ENCODE measurements at places on chromosomes 2 and 18.
A peak's percentile ranks its signal among the peaks of the same experiment; 100 is the strongest.

DNA sequence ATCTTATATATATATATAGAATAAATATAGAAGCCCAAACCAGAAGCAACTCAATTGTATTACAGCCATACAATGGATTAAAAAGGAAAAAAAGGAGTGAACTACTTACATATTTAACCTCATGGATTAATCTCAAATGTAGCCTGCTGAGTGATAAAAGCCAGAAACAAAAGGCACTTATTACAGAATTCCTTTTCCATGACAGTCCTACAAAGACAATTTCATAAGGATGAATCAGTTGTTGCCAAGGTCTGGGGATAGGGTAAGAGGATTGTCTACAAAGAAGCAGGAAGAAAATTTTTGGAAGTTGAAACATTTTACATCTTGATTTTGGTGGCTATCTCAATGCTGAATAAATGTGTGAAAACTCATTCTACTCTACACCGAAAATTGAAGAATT is 103.9 kb upstream of the DCC start:
- no peak for DNase-seq

- no peak for DNase-seq
These were observed 37.6 kb upstream of the ONECUT2 start for GRCh38 chr18:57397440-57398132.

GRCh38 chr18:46622999-46623398 is 34.0 kb downstream of the LOXHD1 start:
- DNase-seq, result no peak

DNA sequence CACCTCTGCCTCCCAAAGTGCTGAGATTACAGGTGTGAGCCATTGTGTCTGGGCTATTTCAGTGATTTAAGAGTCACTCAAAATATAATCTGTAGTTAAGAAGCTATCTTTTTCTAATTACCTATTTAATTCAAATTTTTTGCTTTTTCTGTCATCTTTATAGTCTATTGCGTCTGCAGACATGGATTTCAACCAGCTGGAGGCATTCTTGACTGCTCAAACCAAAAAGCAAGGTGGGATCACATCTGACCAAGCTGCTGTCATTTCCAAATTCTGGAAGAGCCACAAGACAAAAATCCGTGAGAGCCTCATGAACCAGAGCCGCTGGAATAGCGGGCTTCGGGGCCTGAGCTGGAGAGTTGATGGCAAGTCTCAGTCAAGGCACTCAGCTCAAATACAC is 95.1 kb downstream of the COMMD1 start:
- DNase-seq, result no peak

GRCh38 chr2:3169106-3169870 is 208.3 kb downstream of the EIPR1 start:
- DNase-seq, result no peak

DNA sequence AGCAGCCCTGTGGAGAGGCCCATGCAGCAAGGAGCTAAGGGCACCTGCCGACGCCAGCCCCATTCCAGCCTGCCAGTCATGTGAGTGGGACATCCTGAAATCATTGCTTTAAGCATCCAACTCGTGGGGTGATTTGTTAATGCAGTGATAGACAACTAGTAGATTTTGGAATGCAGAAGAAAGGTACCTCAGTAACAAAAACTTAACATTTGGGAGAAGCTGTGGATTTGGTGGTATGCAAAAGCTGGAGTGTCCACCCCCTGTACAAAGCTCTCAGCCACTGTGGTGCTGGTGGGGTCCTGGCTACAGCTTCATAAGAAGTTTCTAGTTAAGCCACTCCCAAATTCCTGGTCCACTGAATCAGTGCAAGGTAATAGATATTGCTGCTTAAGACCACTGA is 37.2 kb upstream of the GNAL start:
- no peak for DNase-seq

GRCh38 chr2:24793761-24794435 is 673 bp downstream of the CENPO start:
- DNase-seq, result peak; percentile 11

DNA sequence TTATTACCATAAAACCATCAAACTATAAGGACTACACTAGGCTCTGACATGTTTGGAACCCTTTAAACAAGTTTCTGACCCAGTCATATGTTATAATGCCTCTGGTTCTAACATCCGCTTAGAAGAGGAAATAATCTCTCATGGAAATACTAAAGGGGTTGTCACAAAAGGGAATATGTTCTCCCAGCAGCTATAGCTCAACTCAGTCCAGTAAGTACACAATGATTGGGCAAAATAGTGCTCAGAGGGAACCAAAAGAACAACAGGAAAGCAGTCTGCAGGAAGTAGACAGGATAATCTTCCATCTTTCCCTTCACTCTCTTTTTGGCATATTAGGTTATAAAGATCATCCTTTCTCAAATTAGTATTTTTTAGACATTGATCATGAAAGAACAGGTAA is 4.3 kb downstream of the SRBD1 start:
- no peak for DNase-seq

DNA sequence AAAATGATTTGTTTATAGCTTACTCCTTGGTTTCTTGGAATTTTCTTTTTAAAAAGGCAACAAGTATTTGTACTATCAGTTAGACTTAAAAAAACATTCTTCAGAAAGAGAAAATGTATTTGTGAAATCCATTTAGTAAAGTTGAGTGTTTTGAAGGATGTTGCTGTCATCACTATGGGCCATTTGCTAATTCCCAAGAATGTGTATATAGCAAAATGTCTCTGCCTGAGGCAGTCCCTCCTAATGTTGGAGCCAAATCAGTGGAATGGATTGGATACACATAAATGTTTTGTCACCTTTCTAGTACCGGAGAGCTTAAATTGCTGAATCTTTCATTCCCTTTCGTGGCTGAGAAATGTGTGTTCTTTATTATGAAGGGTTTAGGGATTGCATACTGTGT is 890.2 kb upstream of the ZEB2 start:
- no peak for DNase-seq

DNA sequence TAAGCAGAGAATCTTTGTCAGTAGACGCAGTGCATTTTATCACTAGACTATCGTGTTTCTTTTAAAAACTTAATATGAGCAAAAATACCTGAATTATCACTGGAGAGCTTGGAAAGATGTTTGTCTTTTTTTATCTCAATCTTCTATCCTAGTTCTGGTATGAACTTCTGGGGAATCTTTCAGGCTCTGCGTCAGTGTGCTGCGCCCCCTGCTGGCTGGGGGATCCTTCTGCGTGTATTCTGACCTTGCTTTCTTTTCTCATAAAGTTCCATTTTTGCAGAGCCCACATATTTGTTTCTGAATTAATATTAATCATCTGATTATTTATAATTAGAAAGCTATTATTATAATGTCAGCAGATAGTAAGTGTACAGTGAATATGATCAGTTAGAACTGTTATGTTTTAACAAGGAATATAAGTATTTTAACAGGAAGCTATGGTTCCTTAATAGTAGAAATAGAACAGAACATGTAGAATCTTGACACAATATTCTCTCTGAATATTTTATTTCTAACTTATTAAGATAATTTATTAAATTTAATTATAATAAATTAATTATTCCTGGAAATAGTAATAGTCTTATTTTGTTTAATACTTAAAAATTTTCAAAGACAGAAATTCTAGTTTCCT is 945.0 kb upstream of the CRIM1 start:
- DNase-seq, result no peak

GRCh38 chr18:2394684-2395083 is 176.6 kb downstream of the METTL4 start:
- DNase-seq, result no peak

DNA sequence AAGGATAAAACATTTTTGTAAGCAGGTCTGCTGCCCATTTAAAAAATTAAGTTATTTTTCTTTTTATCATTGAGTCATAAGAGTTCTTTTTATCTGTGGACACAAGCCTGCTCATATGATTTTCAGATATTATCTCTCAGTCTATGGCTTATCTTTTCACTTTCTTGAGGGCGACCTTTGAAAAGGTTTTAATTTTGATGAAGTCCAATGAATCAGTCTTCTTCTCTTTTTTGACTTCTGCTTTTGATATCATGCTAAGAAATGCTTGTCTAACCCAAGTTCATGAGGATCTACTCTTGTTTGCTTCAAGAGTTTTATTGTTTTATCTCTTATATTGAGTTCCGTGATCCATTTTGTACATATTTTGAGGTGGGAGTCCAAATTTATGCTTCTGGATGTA is 36.5 kb downstream of the PSMD14 start:
- no peak for DNase-seq

GRCh38 chr2:72843301-72843700 is 17.5 kb upstream of the EXOC6B start:
- no peak for DNase-seq

- DNase-seq, result no peak
These were observed 84.3 kb upstream of the CRIM1 start for GRCh38 chr2:36271266-36271665.

DNA sequence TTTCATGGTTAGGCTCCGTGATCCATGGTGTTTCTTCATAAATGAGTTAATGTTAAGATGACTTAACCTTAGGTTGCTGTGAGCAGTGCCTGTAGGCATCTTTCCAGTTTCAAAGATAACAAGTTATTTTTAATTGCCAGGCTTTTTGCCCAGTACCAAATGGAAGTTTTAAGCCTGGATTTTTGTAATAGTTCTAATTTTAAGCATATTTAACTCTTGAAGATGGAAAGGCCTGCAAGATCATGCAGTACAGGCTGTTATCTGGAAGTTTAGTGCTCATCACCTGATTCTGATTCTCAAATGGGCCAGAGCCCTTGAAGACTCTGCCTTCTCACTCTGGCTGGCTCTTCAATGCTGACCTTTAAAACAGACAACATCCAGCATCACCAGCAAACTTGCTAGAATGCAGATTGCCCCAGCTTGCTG is 141.3 kb downstream of the NCK2 start:
- DNase-seq, result no peak
